ENCODE measurements at places on chromosomes 13 and 19.

GRCh38 chr13:113157206-113157928 lies 1.1 kb upstream of the PROZ start:
- DNase-seq = peak; percentile 26

- no peak for DNase-seq
Measured at GRCh38 chr19:7199613-7200533, 94.3 kb downstream of the INSR start.

DNA sequence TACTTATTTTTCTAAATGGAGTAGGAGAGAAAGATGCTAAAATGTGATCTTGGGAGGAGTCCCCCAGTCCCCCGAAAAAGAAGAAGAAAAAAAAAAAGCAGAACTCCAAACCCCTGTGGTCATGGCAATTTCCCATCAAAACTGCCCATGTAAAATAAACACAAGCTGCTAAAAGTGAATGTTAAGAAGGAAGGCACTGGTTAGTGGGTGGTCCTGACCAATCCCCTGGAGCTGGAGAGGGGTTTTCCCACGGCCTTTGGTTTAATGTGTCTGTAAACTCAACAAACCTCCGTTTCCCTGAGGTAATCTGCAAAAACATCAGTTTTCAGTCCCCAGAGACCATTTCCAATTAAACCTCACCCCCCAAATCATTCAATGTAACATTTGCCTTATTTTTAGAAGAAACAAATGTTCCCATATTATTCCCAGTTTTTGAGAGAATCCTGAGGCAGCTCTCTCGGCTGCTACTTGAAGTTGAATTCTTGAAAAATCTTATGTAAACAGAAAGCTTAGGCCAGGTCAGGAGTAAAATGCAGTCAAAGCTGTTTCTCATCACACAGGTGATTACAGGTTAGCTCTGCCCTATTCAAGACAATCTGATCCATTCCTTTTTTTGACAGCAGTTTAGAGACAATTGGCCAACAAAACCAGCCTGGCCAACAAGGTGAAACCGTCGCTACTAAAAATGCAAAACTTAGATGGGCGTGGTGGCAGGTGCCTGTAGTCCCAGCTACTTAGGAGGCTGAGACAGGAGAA lies 17.0 kb downstream of the RAB3D start:
- DNase-seq = no peak

- no peak for DNase-seq
Measured at GRCh38 chr13:35818633-35819067, 312.5 kb downstream of the DCLK1 start.

GRCh38 chr13:23074075-23074828 lies 106.5 kb upstream of the SGCG start:
- DNase-seq = no peak

- DNase-seq = no peak
Measured at GRCh38 chr13:38950987-38951386, 39.6 kb downstream of the STOML3 start.

DNA sequence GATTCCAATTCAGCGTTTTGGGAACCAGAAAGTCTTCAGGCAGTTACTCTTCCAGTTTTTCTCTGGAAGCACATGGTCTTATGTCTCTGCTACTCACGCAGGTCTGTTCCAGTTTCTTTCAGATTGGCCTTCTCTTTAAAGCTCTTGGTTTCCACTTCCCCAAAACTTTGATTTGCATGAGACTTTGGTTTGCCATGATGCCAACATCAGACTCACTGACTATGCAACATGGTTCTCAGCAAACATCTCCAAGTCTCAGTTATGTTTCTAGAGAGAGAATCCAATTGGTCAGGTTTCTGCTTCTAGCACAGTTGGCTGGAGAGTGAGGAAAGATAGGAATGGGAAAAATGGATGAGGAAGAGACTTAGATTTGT lies 3.1 kb downstream of the AKAP11 start:
- DNase-seq = no peak

DNA sequence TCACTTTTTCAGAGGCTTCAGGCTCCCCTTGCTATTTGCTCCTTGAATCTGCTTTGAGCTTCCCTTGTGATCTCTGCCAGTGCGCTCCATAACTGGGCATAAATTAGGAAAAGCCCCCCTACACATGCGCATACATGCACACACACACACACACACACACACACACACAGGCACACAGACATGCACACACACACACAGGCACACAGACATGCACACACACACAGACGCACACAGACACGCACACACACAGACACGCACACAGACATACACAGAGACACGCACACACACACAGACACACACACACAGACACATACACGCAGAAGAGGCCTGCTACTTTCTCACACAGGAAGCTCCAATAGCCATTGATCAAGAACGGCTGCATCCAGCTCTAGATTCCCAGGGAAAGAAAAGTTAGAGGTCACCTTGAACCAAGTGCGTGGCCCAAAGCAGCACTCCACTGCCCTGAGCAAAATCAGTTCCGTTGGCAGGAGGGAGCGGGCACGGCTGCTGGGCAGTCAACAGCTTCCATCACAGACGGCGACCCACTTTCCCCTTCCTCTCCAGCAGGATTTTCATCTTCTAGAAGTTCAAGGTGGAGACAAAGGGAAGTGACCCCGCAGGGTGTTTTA lies 145.6 kb downstream of the DPF1 start:
- DNase-seq = no peak

GRCh38 chr13:67023130-67023876 lies 206.8 kb downstream of the PCDH9 start:
- DNase-seq = no peak

DNA sequence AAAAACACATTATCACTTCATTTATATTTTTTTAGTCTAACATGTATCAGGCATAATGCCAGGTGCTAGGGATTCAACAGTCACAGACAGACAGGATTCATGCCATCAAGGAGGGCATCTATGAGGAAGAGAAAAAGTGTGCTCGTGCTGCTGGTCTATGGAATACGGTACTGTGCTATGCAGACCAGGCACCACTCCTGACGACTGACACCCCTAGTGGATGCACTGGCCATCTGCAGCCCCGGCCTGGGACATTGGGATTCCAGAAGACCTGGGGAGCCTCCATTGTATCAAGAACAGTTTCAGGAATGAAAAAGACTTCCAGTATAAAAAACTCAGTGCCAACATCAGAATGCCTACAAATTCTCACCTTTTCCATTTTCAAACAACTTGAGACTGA lies 94.0 kb downstream of the KLF12 start:
- DNase-seq = no peak

DNA sequence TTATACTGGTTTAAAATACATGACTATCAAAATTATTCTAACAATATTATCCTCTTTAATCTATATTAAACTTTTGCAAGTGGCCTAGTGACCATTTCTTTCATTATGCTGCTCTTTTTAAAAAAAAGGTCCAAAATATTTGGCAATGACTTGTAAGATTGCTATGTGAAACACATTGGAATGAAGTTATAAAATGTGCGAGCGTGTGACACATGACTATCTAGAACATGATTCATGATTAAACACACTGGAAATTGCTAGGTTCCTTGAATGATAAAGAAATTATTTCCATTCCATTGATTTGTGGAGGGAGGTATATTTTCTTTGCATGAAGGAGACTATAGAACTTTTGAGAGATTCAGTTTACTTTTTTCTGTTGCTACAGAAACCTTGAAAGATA lies 739.1 kb downstream of the DIAPH3 start:
- DNase-seq = no peak

- DNase-seq = no peak
Measured at GRCh38 chr19:4639531-4640246, 373 bp downstream of the TNFAIP8L1 start.

DNA sequence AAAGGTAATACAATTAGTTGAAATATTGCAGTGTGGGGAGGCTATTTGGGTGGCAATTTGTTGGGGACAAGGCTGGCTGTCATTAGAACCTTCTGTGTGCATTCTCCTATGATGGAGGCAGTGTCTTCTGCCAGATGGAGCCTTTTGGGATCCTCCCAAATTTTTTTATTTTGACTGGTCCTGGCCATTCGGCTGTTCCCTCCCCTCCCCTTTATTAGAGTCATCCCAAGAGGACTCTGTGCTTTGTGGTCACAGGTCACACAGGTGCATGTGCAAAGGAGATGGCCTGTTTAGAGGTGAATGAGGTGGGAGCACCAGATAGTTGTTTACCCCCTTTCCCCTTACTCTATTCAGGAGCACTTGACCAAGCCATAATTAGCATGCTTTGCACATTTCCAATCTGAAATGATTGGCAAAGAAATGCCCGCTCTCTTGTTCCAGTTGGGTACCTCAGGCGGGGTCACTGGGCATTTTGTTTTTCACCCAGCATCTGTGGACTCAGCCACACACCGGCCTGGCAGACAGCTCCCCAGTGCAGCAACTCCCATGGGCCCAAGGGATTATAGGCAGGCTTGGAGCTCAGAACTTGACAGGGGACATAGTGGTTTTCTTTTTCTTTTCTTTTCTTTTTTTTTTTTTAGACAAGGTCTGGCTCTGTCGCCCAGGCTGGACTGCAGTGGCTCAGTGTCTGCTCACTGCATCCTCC lies 19.8 kb downstream of the GATAD2A start:
- DNase-seq = no peak

GRCh38 chr19:12806242-12807081 lies at the start of gene RNASEH2A:
TSS of gene RNASEH2A (plus strand) at chr19:12806584. CDS start at chr19:12806674, 90 bp downstream.
- peak; percentile 94 for DNase-seq

- peak; percentile 33 for DNase-seq
Measured at GRCh38 chr19:40154121-40154680, 37.0 kb upstream of the MAP3K10 start.

GRCh38 chr13:95403349-95404140 lies 102.3 kb upstream of the ABCC4 start:
- DNase-seq = no peak

DNA sequence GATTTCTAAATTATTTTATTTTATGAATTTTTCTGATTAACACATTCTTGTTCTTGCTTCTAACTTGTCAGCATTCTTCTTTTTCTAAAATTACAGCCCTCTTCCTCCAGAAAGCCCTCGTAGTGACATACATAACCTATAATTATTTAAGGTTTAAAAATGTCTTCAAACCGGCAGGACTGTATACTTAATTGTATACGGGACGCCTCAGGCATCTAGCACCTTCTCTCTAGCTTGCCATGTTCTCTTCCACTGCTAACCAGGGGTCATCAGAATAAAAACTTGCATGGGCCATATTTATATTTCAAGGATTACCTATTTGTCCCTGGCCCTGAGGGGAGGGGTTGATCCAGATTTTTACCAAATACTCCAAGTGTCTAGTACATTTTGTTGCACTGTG lies 380.3 kb downstream of the MYO16 start:
- no peak for DNase-seq

DNA sequence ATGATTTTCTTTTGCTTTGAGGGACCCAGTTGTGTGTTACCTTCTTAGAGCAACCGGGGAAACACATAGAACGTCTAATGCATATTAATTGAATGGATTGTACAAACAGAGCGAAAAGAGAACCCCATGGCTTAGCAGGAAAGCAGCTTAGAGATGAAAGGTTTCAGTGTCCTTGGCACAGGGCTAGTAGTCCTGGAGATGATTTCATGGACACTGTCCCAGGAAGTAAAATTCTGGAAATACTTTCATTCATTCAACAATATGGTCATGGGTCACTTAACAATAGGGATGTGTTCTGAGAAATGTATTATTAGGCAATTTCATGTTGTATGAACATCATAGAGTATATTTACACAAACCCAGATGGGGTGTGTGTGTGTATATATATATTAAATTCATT lies 9.7 kb upstream of the FUT2 start:
- no peak for DNase-seq

GRCh38 chr19:10334588-10335351 lies 1.4 kb upstream of the RAVER1 start:
- peak; percentile 87 for DNase-seq

- no peak for DNase-seq
Measured at GRCh38 chr13:112346173-112346898, 29.8 kb upstream of the SPACA7 start.

DNA sequence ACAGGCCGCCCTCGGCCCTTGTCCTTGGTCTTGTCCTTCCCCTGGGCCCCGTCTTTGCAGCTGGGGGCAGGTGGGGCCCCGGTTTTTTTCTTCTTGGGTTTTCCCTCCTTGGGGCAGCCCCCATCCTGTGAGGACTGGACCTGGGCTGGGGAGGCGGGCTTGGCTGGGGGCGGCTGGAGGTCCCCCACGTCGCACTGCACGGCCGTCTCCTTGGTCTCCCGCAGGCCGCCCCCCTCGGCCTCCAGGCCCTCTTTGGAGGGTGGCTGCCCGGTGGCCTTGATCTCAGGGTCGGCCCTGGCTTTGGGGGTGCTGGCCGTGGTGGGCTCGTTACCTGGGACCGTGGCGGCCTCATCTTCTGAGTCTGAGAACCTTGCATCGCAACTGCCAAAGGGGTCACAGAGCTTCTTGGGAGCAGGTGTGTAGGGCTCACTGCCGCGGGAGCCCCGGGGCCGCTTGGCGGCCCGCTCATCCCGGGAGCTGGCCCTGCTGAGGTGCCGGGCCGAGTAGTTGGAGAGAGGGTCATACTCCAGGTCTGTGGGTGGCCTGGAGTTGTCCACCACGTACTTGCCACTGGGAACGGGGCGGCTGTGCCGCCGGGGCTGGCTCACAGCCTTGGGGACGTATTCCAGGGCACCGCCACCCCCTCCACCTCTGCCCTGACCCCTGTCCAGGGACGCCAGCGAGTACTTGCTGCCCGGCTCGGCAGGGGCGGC lies 15.6 kb upstream of the ATP8B3 start:
- DNase-seq = no peak

GRCh38 chr19:58492265-58492664 lies 16.1 kb downstream of the ZNF446 start:
- DNase-seq = no peak

DNA sequence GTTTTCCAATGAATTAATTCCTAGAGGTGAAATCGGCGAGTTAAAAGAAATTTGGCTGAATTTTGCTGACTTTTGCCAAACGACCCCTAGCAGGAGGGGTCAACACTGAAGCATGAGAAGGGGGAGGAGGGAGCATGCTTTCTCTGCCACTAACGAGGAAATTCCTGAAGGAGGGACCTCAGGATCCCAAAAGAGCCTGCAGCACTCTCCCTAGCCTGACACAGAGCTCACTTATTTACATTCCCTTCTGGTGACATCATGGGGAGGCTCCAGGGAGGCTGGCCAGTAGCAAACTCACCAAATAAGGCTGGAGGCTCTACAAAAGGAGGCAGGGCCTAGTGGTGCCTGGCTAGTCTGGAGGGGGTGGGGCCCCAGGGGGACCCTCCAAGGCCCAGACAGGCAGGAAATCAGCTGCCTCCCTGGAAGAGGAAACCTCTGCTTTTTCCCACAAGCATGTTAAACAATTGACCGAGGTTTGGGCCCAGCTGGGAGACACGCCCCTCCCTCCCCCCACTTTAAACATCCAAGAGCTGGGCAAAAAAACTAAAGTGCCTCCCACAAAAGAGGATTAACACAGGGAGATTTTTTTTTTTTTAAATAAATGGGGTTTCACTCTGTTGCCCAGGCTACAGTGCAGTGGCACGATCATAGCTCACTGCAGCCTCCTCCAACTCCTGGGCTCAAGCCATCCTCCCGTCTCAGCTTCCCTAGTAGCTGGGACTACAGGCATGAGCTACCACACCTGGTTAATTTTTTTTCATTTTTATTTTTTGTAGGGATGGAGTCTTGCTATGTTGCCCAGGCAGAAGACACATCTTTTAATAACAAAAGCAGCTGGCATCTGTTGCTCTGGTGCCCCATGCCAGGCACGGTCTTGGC lies 2.1 kb downstream of the DAPK3 start:
- no peak for DNase-seq
